Stimulated activated CD8-positive, alpha-beta memory T cell treated with anti-CD3 and anti-CD28 coated beads, Interleukin-4, amount 100 ng/mL, for 1 hour (primary cell): ENCODE measurements at places on chromosomes 12 and 14.

- no peak for DNase-seq
These were observed 171.7 kb upstream of the LHX5 start for GRCh38 chr12:113643177-113643974.

DNA sequence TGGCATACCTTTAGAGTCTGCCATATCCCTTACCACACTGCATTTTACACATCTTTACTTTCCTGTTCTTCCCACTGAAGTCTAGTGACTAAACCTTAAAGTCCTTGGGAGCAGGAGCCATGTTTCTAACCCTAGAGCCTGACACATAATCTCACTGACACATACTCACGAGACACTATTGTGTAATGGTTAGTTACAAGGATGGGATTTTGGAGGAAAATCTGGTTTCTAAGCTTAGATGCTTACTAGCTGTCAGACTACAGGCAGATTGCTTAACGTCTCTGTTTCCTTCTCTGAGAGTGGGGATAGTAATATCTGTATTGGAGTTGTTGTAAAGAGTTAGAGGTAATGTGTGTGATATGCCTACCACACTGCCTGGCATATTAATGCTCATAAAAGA is 6.2 kb upstream of the DYRK4 start:
- DNase-seq: no peak

DNA sequence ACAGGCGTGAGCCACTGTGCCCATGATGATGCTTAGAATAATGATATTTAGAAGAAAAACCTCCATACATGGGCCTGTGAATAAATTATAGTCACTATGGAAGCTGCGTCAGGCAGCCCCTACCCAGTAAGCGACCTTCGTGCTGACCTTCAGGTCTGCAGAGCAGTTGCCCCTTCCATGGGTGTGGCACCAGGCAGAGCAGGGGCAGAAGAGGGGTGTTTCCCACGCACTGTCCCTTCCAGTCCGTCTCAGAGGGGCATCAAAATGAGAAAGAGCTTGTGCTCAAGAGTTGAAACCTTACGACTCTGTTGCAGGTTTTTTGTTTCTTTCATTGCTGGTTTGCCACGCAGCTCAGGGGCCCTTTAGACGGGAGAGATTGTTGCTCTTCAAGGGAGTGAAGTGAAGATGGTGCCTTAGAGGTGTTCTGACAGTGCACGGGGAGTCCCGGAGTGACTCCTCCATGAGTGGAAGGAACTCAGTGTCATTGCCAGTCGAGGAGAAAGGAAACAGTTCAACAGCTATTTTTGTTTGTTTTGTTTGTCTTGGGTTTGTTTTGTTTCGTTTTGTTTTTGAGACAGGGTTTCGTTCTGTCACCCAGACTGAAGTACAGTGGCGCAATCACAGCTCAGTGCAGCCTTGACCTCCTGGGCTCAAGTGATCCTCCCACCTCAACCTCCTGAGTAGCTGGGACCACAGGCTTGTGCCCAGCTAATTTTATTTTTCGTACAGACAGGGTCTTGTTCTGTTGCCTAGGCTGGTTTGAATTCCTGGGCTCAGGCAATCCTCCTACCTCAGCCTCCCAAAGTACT is 13.9 kb downstream of the CKB start:
- DNase-seq: no peak

DNA sequence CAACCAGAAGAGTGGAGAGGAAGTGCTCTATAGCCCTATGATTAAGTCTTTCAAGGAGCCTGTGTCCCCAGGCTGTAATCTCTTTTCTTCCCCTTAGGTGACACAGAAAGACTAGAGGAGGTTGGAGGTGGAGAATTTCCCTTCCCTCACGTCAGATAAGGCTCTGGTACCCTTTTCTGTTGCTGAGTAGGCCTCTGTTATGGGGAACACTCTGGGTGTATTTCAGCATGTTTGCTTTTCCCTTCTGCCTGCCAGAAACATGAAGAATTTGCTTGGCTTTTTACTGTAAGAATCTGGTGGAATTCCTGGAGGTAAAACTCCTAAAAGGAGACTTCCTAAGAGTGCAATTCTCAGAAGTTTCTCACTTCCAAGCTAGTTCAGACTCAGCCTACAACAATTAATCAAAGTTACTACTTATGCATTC is 58.3 kb downstream of the SIX1 start:
- no peak for DNase-seq

DNA sequence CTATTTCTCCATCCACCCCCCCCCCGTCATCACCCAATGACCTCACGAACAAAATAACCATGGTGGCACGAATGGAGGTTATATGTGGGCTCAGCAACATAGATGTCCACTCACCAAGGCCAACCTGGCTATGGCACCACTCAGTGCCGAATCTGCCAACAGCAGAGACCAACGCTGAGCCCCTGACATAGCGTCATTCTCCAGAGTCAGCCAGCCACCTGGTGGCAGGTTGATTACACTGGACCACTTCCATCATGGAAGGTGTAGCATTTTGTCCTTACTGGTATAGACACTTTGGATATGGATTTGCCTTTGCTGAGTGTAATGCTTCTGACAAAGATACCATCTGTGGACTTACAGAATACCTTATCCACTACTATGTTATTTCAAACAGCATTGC is 24.2 kb upstream of the DYRK2 start:
- DNase-seq: no peak

- no peak for DNase-seq
These were observed 98.1 kb upstream of the TMPO start for GRCh38 chr12:98417266-98417665.

- no peak for DNase-seq
These were observed 185.8 kb downstream of the EGLN3 start for GRCh38 chr14:33764876-33765650.

- no peak for DNase-seq
These were observed at the start of gene RNASE1 for GRCh38 chr14:20802341-20803084. Gene RNASE1, minus strand, starts transcription at chr14:20802844. Its CDS starts 776 bp downstream, at chr14:20802068.

- DNase-seq: no peak
These were observed 44.8 kb downstream of the PLXNC1 start for GRCh38 chr12:94193168-94193567.

DNA sequence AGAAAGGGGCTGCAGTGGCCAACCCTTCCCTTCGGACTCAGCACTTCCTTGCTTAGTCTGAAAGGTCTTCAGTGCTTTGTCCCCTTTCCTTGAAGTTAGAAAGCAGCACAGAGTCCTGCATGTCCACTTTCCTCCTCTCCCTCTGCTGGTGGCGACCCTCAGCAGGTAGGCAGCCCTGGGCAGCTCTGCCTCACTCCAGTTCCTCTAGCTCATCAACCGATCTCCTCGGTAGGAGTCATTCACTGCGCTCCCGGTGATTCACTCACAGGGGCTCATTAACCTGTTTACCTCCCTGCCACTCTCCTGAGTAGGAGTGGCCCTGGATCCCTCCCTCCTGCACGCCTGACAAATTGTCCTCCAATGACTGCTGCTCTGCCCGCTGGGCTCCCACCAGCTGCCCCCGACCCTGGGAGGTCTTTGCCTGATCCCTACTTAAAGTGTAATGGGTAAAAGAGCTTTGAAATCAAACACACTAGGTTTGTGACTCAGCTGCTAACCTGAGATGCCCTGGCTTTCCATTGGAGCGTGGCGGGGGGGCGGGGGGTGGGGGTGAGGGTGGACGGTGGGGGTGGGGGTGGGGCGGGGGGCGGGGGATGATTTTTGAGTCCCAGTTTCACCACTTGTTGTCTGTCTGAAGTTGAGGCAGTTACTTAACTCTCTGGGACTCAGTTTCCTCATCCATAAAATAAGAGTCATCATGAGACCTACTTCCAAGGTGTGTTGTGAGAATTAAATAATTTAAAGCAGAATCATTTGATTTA is 4.2 kb downstream of the SCNN1A start:
- no peak for DNase-seq

- no peak for DNase-seq
These were observed 162.6 kb upstream of the HIF1A start for GRCh38 chr14:61532763-61533162.

DNA sequence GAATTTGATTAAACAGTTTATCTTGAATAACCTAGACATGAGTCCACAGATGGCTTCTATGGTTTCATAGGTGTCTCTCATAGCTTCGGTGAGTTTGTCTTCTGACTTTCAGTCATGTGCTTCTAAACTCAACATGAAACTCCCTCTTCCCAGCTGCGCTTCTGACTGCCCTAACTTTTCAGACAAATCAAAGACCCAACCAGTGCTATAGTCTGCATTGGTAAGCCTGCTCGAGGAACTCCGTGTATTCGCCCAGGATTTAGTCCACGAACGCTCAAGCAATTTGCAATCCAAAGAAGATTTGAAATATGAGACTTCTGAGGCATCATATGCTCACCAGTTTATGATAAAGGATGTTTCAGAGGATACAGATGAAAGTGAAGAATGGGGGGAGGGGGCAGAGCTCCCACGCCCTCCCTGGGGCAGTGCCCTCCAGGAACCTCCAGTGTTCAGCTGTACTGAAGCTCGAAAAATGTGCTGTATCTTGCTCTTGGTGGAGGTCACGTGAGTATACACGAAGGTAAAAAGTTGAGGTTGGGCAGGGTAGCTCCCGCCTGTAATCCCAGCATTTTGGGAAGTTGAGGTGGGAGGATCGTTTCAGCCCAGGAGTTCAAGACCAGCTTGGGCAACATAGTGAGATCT is 5.2 kb upstream of the RILPL2 start:
- no peak for DNase-seq

- DNase-seq: no peak
These were observed 158.4 kb downstream of the NDUFA12 start for GRCh38 chr12:94845110-94845509.

DNA sequence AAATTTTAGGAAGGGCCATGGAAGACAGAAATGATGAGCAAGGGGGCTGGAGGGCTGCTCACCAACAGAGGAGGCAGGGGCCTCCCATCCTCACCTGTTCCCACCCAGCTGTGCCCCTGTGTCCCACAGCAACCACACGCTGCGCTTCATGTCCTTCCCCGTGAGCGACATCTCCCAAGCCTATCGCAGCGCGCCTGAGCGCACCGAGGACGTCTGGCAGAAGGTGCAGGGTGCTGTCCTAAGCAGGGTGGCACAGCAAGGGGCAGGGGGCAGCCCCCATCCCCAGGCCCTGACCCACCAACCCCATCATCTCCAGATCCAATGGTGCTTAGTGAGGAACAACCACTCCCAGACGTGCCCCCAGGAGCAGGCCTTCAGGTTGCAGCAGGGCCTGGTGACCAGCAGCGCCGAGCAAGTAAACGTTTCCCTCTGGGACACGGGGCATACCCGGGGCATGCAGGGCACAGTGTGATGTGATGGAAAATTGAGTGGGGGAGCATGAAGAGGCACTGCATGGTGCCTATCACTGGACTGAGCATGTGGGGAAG is 8.1 kb downstream of the CARMIL3 start:
- no peak for DNase-seq

- no peak for DNase-seq
These were observed 4.2 kb downstream of the RHOF start for GRCh38 chr12:121789233-121789781.

GRCh38 chr12:116265351-116266147 is 11.9 kb downstream of the MED13L start:
- DNase-seq: no peak

- no peak for DNase-seq
These were observed 9.9 kb downstream of the DHRS2 start for GRCh38 chr14:23645812-23646647.

DNA sequence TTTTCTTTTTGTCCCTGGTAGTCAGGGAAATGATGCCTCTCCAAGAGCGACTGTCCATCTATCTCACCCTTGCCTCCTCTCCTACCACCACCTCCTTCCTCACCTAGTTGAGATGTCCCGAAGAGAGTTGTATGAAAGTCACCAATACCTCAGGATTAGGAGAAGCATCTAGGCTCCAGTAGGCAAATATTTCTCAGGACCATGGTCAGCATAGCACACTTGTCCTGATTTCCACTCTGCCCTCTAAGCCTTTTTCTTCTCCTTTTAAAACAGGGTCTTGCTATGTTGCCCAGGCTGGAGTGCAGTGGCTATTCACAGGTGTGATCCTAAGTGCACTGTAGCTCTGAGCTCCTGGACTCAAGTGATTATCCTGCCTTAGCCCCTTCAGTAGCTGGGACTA is 268.4 kb upstream of the PELI2 start:
- no peak for DNase-seq

- no peak for DNase-seq
These were observed 13.4 kb upstream of the IFI27 start for GRCh38 chr14:94097091-94097490.

DNA sequence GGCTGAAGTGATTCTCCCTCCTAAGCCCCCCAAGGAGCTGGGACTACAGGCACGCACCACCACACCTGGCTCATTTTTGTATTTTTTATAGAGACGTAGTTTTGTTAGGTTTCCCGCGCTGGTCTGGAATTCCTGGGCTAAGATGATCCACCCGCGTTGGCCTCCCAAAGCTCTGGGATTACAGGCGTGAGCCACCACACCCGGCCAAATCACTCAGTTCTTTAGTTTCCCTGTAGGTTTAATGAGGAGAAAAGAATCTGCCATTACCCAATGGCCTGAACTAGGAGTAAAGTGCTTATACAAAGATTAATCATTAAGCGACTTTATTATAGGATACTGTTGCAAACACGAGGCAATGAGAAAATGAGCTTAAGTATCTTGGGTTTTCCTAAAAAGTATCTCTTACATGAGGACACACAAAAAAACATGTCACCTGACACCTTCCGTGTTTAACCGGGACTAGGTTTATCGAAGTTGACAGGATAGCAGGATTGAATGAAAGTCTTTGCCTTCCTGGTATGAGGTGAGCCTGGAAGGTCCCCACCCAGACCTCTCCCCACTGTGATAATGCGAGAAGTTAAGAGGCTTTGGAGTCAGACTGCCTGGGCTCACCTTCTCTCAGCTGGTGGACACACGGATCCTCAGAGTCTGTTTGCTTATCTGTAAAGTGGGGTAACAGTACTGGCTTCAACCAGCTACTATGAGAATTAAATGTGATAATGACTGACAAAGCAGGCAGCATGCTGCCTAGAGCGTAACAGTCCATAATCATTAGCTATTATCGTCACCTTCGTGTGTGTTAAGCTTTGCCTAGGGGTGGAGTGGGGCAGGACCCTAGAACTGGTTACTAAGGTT is 133.5 kb upstream of the KRAS start:
- DNase-seq: no peak

- DNase-seq: no peak
These were observed 505 bp upstream of the HEBP1 start for GRCh38 chr12:13000616-13000924.

DNA sequence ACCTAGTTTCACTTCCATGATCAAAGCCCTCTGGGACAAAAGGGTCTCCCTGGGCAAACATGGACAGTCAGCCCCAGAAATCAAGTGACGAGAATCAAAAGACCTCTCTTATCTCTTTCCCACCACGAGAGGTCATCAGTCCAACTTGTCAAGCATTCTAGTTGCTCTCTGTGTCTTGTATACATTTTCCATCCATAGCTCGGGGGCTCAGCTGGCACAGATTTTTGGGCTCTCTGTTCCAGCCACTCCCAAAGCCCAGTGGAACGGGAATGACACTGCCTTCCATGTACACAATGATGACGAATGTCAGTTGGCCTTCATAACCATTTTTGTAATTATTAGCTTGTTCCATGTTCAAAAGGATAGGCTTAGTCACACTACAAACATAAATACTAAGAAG is 29.7 kb downstream of the NOS1 start:
- no peak for DNase-seq

GRCh38 chr14:32004300-32004699 is 72.8 kb upstream of the ARHGAP5 start:
- no peak for DNase-seq
